ENCODE measurements at places on chromosomes 13 and 19.

GRCh38 chr13:63843766-63844699 lies 2428.4 kb upstream of the PCDH20 start:
- DNase-seq, result no peak

GRCh38 chr19:58582985-58583384 lies 9.8 kb upstream of the MZF1 start:
- no peak for DNase-seq

DNA sequence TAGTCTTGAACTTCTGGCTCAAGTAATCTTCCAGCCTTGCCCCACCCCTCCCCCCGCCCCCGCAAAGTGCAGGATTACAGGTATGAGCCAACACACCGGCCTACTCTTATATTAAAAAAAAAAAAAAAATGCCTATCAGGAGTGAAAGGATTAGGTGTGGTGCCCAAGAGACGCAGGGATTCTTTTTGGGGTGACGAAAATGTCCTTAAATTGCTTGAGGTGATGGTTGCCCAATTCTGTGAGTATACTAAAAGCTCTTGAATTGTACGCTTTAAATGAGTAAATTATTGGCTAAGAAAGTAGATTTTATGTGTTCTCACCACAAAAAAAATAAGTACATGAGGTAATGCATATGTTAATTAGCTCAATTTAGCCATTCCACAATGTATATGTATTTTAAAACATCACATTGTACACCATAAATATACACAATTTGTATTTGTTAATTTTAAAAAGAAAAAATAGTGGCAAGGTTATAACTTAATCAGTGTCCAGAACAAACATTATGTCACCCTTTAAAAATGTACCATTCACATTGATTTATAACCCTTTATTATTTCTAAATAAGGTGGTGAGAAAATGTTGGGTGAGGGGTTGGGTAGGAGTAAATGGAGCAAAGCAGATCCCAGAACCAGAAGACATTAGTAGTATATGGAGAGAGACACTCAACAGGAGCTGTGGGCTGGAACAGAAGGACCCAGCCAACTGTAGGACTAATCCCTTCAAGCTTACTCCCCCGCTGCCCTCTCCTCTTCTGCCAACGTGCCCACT lies 3.9 kb downstream of the IGSF23 start:
- no peak for DNase-seq

DNA sequence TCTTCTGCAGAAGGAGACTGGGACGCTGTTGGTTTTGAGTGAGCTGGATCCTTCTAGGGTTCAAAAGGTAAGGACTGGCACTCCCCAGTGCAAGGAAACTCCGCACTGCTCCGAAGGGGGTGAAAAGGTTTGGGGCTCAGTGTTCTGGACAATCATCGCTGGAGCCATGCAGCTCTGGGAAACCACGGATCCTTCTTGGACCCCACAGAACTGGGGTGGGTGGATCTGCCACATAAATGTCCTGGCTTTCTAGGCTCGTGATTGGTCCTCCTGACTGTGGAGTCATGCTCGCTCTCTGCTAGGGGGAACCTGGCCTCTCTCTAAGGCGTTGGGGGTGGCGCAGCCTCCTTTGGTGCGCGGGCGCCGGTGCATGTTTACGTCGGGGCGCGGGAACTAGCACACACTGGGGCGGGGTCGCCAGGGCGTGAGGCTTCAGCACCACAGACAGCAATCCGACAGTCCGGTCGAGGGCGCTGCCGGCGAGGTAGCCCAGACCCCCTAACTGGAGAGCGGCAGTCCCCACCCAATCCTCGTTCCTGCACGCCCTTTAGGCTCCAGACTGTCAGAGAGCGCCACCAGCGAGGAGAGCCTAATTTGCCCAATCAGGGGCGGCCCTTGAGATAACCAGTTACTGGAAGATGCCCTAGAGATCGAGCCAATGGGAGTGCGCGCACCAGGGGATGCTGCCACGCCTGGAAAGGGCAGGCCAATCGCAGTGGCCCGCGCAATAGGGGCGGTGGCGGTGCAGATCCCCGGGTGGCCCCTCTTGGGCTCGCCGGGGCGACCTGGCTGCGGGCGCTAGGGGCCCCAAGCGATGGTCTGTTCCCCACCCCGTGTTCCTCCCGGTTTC lies 913 bp upstream of the ELAVL3 start:
- DNase-seq, result peak; percentile 90

- DNase-seq, result no peak
These were observed 82.8 kb downstream of the INSR start for GRCh38 chr19:7211191-7211951.

DNA sequence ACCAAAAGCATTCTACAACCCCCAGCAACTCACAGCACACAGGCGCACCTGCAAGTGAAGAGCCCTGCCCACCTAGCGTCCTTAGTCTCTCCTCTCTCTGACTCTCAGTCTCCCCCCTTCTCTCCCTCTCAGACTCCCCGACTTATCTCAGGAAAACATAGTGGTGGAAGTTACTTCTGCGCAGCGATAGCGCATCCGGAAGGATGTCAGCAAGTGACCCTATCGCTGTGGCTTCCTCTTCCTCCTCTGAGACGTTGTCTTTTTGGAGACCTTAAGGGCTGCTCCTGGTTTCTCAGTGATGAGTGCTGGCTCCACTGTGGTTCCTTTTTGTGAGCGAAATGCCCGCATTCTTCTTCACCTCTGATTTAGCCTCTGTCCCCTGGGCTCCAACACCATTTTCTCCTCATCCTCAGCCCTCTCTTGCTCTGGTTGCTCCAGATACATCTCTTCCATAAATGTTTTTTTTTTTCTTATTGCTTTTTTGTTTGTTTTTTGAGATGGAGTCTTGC lies 1.4 kb upstream of the YIF1B start:
- peak; percentile 49 for DNase-seq

- DNase-seq, result no peak
These were observed 1209.7 kb upstream of the PCDH20 start for GRCh38 chr13:62625214-62625881.

Measured in stimulated activated CD8-positive, alpha-beta memory T cell treated with anti-CD3 and anti-CD28 coated beads, Interleukin-4, amount 100 ng/mL, for 48 hours (primary cell).